ENCODE measurements at places on chromosomes 1 and 21. TPM values are rescaled to one million over a fixed set of nuclear protein-coding genes. Genes with fewer than 3 reads are reported as not detected.

The NR5A2 gene
- 0.02 TPM for polyA plus RNA-seq

The SYNC gene
- 65.1 TPM for polyA plus RNA-seq

The GPR37L1 gene
- not detected for polyA plus RNA-seq

The MYBPH gene
- polyA plus RNA-seq, result 0.09 TPM

The NRAS gene
- 50.7 TPM for polyA plus RNA-seq

The OLFML3 gene
- 105 TPM for polyA plus RNA-seq

The GSTM5 gene
- polyA plus RNA-seq, result 12.5 TPM

The LCE2B gene
- not detected for polyA plus RNA-seq

The LRRC8D gene
- polyA plus RNA-seq, result 41.1 TPM

The COQ8A gene
- 5.0 TPM for polyA plus RNA-seq

The MAN1C1 gene
- polyA plus RNA-seq, result 16.9 TPM

The NKAIN1 gene
- polyA plus RNA-seq, result 0.09 TPM

The MARCKSL1 gene
- polyA plus RNA-seq, result 200 TPM

The POFUT2 gene
- 35.5 TPM for polyA plus RNA-seq

The ACTA1 gene
- not detected for polyA plus RNA-seq

The MR1 gene
- polyA plus RNA-seq, result 16.7 TPM

The DYRK1A gene
- polyA plus RNA-seq, result 33.1 TPM

The CD2 gene
- not detected for polyA plus RNA-seq

The GJA4 gene
- not detected for polyA plus RNA-seq

The KCNJ15 gene
- polyA plus RNA-seq, result 0.07 TPM

The TCHH gene
- polyA plus RNA-seq, result not detected

The MX1 gene
- 1.1 TPM for polyA plus RNA-seq
